Occipital lobe (tissue), 3 donors: ENCODE measurements at places on chromosomes 2 and 18. TPM values are rescaled to one million over a fixed set of nuclear protein-coding genes. Genes with fewer than 3 reads are reported as not detected.

RAB6C gene
- 0.78 TPM for total RNA-seq

CNTNAP5 gene
- 41.0 TPM for total RNA-seq

TNS1 gene
- total RNA-seq: 3.1 TPM

TRIM43 gene
- total RNA-seq: not detected
